Tibial nerve (tissue), 4 donors: ENCODE measurements at places on chromosomes 12 and 14. TPM values are rescaled to one million over a fixed set of nuclear protein-coding genes. Genes with fewer than 3 reads are reported as not detected.

Gene LRRC10
- total RNA-seq = not detected

Gene SCN8A
- 0.21 TPM for total RNA-seq

DNA sequence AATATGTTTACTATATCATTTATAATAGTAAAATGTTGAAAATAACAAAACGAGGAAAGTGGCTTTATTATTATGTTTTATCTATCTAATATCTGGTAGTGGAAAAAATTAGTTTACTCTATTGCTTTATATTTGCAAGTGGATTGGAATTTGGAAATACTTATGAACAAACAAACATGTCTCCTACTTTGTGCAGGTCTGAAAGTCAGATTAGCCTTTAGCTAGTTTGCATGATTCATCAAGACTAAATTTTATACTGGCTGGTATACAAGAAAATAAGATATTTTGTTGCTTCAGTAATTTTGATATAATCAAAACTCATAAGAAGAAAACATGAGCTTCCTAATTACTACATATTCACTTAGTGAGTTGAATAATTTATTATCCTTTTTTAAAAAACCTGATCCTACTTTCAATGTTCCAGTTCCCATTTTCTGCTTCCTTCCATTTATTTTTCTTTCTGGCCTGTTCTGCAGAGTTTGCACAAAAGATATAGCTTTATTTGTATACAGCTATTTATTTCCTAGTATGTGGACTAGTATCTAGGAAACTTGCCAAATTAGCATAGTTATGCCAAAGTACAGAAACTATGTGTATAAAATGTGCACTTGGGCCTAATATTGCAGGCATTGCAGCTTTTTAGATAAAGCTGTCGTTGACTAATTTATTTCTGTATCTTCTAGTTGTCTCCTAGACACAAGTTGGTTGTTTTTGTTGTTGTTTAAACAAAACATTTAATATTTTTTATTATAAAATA, 122.0 kb downstream of the AKAP6 start:
- H3K4me3 ChIP-seq = no peak overlapping the region
- no peak overlapping the region for H3K27ac ChIP-seq
- no peak for DNase-seq
- H3K36me3 ChIP-seq = no peaks in the 10 kb centered on the region
- no peaks in the 10 kb centered on the region for H3K27me3 ChIP-seq

Gene HOTAIR
- total RNA-seq = not detected

Gene DGKA
- 43.3 TPM for total RNA-seq
